ENCODE measurements at places on chromosomes 12 and 14. TPM values are rescaled to one million over a fixed set of nuclear protein-coding genes. Genes with fewer than 3 reads are reported as not detected.
A peak's percentile ranks its signal among the peaks of the same experiment; 100 is the strongest.

- DNase-seq: peak; percentile 55
These were observed at the start of gene SYNE3 for GRCh38 chr14:95516554-95517181. Gene SYNE3, minus strand, starts transcription at chr14:95516650. Its CDS starts 40,829 bp downstream, at chr14:95475821.

- no peak for DNase-seq
These were observed 197.3 kb upstream of the PPFIA2 start for GRCh38 chr12:81956468-81956860.

GRCh38 chr12:113366827-113367226 is 8.4 kb downstream of the PLBD2 start:
- no peak for DNase-seq

DNA sequence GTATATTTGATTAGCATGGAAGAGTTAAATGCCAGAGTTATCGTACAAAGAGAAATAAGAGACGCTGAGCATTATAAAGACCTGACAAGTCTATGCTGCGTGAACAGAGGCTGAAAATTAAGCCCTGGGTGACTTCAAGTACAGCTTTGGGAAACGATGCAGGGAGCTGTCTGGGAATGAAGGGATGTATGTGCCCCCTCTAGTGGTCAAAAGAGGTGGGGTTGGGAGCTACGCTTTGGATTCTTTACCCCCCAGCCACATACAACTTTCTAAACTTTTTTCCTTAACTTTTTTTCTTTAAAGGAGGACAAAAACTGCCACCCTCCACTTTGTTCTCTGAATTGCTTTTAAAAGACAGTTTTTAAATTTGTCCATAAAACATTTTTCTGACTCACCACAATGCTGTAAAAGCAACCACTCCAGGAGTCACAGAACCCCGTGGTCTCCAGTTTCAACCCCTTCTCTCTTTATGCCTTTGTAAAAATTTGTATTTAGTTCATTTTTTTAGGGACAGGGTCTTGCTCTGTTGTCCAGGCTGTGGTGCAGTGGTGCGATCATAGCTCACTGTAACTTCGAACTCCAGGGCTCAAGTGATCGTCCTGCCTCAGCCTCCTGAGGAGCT is 59.4 kb downstream of the ZNF664 start:
- DNase-seq: no peak

DNA sequence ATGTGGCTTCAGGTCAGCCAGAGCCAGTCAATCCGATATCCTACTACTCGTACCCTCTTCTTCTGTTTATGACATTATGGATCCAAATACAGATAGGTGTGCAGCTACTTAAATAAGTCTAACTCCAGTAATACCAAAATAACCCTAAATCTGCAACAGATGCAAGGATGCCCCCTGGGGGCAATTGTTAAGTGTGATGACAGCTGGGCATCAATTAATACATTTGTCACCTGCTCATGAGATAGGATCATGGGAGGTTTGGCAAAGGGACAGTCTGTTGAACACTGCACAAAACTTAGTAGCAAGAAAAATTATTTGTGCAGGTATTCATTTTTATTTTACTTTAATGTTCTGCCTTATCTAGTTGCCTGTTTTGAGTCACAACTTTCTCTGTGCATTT is 83.2 kb downstream of the SLC38A6 start:
- DNase-seq: no peak

- DNase-seq: no peak
These were observed 50.0 kb upstream of the EVL start for GRCh38 chr14:100015251-100015655.

DNA sequence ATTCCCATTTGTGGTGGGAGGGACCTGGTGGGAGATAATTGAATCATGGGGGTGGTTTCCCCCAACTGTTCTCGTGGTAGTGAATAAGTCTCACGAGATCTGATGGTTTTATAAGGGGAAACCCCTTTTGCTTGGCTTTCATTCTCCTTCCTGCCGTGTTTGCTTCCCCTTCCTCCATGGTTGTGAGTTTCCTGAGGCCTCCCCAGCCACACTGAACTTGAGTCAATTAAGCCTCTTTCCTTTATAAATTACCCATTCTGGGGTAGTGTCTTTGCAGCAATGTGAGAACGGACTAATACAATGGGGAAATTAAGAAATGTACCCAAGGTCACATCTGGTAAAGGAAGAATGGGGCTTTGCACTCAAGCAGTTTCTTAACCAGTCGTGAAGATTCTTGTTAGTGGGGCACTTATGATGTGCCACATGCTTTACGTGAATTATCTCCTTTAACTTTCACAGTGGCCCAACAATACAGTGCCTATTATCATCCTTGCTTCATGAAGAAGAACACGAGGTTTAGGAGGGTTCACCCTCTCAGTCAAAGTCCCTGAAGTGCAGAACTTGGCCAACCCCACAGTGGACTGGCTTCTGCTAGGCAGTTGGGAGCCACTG is 234.3 kb downstream of the EFCAB11 start:
- no peak for DNase-seq

DNA sequence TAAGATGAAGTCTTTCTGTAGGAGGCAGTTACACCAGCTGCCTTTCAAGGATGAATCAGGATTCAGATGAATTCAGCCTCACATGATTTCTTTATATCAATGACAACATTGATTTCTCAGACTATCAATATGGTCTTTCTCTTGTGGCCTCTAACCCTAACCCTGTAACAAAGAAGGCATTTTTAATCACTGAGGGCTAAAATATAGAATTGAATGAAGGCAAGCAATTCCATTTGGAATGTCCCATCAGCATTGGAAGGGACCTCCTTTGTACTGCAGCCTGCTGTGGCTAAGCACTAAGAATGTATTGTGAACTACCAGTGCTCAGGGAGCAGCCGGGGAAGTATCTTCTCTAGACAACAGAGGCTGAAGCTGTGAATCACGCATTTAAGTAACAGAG is 90.6 kb upstream of the FRMD6 start:
- no peak for DNase-seq

- DNase-seq: no peak
These were observed 10.6 kb upstream of the ART4 start for GRCh38 chr12:14853961-14854360.

DNA sequence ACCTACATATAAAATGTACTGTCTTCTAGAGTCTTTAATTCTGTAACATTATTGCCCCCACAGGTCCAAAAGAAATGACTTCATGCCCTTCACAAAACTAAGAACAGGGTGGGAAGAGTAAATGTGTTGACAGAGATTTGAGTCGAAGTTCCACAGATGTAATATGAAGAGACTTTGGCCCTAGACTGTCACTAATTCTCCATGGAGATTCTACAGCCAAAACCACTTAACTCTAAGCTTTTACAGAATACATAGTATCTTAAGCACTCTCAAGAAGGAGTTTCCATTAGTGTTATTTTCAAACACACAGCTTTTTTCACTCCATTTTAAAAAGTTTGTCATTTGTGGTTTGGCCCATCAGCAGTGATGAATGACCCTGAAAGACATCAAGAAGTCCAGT is 56.3 kb downstream of the ABCC9 start:
- DNase-seq: no peak

DNA sequence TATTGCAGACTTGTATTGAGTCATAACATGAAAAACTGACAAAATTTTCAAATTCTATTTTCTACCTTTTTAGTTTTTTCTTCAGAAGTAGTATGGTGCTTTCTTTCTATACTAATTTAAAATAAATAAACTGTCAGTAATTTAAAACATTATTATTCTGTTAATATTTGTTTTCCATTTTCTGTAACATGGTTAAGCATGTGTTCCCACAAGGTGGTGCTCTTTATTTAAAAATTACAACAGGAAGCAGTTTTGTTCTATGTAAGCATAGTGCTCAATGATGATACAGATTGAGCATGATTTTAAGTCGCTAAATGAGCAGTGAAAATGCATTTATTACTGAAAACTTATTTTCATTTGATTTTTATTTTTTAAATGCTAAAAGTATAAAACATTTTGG is 114.6 kb downstream of the PPFIA2 start:
- DNase-seq: no peak

DNA sequence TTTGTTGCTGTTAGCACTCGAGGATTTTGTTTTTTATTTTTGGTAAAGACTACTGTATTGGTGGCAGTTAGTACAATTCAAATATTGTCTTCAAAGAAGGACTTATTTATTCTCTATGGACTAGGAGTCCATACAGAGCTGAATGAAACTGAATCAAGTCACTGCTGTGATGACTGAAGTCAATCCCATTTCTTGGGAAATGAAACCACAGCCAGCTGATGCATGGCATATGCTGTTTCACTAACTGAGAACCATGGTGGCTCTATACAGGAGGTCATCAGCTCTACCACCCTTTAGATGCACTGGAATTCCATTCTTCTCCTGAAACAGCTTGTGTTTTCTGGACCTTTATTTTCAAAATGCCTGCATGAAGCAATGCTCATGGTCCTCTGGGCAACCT is 22.2 kb downstream of the VTI1B start:
- DNase-seq: no peak

DNA sequence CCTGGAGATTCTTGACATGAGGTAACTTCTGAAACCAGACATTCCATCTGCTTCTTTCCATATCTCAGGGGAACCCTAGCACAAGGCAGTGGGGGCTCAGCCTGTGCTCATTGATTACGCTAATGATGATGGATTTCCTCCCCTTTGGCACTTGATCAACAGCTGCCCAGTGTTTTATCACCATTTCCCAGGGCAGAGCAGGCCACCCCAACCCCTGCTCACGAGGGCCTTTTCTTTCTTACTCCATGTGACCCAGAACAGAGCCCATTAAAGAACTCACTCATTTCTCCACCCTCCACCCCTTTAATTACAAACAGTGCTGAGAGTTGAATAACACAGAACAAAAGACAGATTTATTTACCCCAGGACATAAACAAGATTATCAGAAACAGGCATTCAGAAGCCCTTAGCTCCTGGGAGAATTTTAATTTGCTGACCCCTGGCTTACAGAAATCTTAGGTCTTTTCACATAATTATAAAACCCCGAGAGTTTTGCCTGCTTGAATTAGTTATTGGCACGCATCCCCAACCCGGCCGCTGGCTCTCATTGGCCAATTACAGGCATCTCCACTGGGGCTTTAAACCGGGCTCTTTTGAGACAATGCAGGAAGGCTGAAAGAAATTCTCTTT is 32.0 kb upstream of the CCDC60 start:
- no peak for DNase-seq

DNA sequence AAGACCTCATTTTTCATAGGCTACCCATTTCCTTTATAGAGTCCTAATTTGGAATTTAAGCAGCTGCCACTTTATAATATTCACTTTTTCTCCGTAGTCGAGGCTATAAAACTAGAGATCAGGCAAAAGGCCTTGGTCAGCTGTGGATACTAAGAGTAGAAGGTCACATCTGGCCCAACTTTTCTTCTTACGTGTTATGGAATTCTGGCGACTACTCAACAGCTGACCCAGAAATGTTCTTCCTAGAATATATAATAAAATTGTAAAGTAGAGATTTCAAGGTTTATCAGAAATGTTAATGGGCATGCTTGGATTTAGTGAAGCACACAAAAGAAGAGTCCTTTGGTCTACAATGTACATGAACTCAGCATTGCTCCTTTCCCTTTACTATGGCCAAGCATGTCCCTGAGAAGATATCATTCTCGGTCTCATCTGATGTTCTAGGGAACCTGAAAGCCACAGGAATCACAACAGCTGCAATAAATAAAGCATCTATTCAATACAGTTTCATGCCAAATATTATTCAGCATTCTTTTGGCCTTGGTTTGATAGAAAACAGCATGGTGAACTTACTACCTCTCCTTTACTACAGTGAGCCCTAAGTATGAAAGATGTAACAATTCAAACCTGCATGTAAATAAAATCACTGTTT is 261.4 kb upstream of the NPAS3 start:
- no peak for DNase-seq

- DNase-seq: no peak
These were observed 787 bp downstream of the KCNH3 start for GRCh38 chr12:49539406-49540228.

GRCh38 chr14:58863661-58864345 is 226.0 kb downstream of the DACT1 start:
- DNase-seq: no peak

GRCh38 chr12:57735198-57735855 is 3.2 kb downstream of the AGAP2 start:
- no peak for DNase-seq

- DNase-seq: no peak
These were observed 462.0 kb upstream of the SYT1 start for GRCh38 chr12:78402366-78403134.

DNA sequence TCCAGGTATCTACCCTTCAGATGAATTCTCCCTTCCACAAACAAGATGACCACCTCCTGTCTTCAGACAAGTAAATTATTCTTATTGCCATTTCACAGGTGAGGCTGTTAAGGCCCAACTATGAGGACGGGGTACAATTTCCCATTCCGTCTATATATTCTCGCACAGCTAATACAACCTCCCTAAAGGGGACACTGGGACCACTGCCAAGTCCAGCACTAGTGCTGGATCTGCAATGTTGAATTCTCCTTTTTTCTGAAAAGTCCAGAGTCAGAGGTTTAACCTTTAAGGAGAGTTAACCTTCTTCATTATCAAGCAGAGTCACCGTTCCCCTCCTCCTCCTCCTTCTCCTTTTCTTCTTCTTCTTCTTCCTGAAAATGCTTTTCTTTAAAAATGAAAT is 130.4 kb upstream of the PARP11 start:
- no peak for DNase-seq

- no peak for DNase-seq
These were observed 412.6 kb upstream of the SOX5 start for GRCh38 chr12:24361877-24362580.

DNA sequence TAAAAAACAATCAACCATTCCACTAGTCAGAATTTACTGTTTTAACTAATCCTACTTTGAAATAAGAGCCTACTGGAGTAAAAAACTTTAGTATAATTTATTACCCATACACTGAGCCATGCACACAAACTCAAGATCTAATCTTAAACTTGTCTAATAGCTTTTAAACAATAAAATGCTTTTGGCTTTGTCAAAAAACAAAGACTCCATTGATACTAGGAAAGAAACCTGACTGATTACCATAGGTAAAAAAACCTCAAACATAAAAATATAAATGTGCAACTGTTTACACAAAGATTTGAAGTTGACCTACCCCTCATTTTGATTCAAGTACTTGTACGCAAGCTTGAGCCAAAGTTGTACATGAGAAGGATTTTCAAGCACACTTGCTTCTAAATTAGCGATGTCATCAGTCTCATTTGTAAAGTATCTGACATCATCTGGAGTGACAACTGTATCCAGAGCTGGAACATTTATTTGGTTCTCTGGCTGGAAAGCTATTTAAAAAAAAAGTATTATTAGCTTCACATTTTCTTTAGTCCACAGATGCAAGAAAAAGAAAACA is 36.1 kb downstream of the ZFC3H1 start:
- no peak for DNase-seq

Gene STAB2
- total RNA-seq: not detected

Gene LUM
- total RNA-seq: 85.7 TPM

Gene SYCP3
- not detected for total RNA-seq

Gene C1R
- total RNA-seq: 227 TPM

Gene IFNG-AS1
- 0.13 TPM for total RNA-seq

Gene PUS1
- 7.3 TPM for total RNA-seq

Gene KRT79
- not detected for total RNA-seq

Gene CCNB1IP1
- total RNA-seq: 35.7 TPM

Gene GLIPR1L1
- total RNA-seq: not detected

Gene GZMB
- 1.0 TPM for total RNA-seq

Gene FGF23
- total RNA-seq: not detected

Gene P3H3
- total RNA-seq: 14.7 TPM

Gene PWP1
- 12.8 TPM for total RNA-seq
